Inflammatory macrophage (primary cell): ENCODE measurements at places on chromosomes 2 and 18.

- no peak for DNase-seq
Measured at GRCh38 chr2:105378276-105378840, 20.5 kb downstream of the FHL2 start.

DNA sequence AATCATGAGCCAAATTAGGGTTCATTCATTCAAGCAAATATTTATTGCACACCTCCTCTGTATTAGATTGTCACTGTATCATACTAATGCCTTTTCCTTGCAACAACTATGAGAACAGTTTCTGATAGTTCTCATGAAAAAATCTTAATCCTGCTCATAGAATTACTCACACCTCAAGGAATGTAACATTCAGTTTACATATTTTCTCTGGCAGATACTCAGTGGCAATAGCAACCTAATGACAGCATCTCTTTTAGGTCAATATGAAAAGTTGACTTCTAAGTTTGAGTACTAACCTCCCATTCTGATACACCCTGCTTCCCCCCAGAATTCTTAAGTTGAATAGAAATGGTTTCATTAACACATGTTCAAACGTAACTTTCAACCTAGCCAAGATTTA lies 132.0 kb downstream of the VWC2L start:
- no peak for DNase-seq

GRCh38 chr2:37554155-37554510 lies 117.3 kb downstream of the CDC42EP3 start:
- DNase-seq = no peak

DNA sequence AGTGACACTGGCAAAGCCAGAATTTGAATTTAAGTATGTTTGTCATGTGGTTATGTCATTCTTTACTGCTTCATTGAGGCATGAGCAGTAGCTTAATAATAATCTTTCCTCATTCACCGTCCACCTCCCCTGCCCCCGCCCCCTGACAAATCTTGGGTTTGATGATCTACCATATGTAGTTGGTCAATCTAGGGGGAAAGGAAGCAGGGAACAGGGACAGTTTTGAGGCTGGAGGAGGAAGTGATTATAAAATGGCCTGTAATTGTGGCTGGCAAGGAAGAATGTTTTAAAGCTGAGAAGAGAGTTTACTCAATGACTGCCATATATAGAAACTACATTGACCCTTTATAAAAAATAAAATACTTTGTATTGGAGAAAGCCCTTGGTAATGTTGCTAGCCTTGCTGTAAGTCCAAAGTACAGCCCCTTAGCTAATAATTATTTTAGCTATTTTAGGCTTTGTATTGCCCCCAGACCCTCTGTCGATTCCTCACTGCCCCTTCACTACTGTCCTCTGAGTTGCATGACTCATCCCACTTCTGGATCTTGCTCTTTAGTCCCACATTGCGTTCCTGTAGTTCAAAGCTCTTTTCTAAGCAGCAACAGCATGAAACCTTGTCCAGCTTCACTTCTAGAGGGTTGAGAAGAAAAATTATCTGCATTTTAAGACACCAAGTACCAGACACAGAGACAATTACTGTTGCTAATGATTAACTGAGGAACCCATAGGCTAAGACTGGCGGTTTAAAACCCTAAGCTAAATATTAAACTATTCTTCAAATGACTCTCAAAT lies 38.4 kb downstream of the PELI1 start:
- peak; percentile 64 for DNase-seq

GRCh38 chr2:140873915-140874531 lies 1256.8 kb downstream of the LRP1B start:
- no peak for DNase-seq

- DNase-seq = peak; percentile 3
Measured at GRCh38 chr2:154452906-154453493, 245.5 kb upstream of the KCNJ3 start.

DNA sequence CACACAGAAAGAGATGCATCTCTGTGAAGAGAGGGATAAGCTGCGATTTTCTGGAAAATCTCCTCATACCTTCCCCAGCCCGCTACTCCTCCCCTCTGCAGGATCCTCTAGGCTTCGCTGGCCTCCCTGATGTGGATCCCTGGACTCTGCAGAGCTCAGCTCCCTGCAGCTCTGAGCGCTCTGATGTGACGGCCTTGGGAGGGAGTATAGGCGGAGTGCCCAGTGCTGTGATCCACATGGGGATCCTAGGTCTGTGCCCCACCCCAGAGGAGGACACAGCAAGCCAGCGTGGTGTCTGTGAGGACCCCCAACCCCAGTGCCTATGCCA lies 111.0 kb downstream of the GYPC start:
- DNase-seq = no peak

- peak; percentile 53 for DNase-seq
Measured at GRCh38 chr2:195410074-195410671, 246.9 kb upstream of the SLC39A10 start.

GRCh38 chr2:159963700-159964099 lies 98.7 kb downstream of the PLA2R1 start:
- DNase-seq = peak; percentile 17

DNA sequence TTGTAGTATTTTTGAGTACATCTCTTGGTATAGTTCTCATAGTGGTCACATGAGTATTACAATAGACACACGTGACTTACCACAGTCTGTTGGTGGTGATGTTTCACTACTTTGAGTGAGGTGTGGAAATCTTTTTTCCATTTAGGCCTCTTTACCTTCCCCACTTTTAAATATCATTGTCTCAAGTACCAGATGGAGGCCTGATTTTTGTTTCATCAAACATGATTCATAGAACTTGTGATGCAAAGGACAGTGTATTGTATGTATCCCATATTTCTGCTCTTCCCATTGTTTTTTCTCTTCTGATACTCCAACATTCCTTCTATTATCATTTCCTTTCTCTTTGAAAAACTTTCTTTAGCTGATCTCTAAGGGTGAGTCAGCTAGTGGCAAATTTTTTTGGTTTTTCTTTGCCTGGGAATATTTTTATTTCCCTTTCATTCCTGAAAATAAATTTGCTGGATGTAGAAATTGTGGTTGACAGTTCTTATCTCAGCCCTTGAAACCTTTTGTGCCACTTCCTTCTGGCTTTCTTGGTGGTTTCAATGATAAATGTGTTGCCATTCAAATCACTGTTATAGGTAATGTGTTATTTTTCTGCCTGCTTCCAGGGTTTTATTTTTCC lies 32.8 kb downstream of the RFX8 start:
- DNase-seq = peak; percentile 41

GRCh38 chr18:13893418-13893760 lies 21.9 kb downstream of the MC2R start:
- DNase-seq = no peak

DNA sequence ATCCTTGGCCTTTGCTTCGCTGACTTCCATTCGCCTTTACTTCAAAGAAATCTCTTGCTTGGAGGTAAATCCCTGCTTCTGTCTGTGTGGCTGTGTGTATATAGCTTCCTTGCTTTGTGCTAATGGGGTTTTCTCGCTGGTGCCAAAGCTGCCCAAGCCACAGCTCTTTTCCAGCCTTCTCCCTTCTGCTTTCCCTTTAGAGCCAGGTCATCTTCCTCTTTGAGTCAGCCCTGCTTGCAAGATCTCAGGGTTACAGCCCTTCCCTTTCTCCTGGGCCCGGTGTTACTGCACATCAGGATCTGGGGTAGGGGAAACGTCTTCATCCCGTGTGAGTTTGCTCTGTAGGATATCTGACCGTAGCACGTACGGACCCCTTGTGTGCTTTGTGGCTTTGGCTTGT lies 19.1 kb downstream of the EIF4E2 start:
- DNase-seq = peak; percentile 47

GRCh38 chr2:81974216-81974615 lies 1669.7 kb upstream of the LRRTM1 start:
- no peak for DNase-seq

GRCh38 chr2:45008296-45009129 lies 739 bp downstream of the SIX2 start:
- DNase-seq = peak; percentile 27

GRCh38 chr2:223451-223850 lies 40.4 kb downstream of the SH3YL1 start:
- DNase-seq = no peak

- DNase-seq = no peak
Measured at GRCh38 chr2:237509151-237509550, 22.1 kb downstream of the MLPH start.

- no peak for DNase-seq
Measured at GRCh38 chr2:10012963-10013461, 30.3 kb upstream of the KLF11 start.

GRCh38 chr2:219537657-219538488 lies 5.7 kb downstream of the CHPF start:
- DNase-seq = no peak

DNA sequence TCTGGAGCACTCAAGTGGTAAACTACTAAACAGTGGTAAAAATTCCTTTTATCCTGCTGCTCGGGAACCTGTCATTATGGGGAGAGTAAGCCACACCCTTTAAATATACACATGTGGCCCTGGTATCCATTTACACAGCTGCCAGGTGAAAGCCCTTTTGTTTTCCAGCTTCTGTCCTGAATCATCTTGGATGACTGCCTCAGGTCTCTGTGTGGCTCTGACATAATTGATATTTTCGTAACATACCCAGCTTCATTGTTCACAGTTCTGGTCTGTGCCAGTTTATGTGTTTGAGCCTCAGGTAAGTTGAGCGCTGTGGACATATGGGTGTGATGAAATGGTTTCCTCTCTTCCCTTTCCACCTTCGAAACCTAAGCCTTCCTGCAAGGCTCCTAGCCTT lies 15.7 kb upstream of the TTC39C start:
- no peak for DNase-seq

- DNase-seq = no peak
Measured at GRCh38 chr2:175187378-175187777, 5.9 kb upstream of the ATP5MC3 start.

DNA sequence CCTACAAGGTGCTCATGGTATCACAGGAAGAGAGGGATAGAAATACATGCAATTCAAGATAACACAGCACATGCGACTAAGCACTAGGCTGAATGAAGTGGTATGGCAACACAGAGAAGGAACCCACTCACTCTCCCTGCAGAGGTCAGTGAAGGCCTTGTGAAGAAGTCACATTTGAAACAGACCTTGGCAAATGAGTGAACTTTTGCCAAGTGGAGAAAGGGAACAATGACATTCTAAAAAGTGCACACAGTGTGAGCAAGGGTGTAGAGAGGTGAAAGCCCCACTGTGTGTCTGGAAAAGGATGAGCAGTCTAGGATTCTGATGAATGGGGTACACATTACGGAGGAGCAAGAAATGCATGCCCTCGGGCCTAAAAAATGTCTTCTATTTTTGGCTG lies 23.3 kb downstream of the KLF7 start:
- peak; percentile 80 for DNase-seq

DNA sequence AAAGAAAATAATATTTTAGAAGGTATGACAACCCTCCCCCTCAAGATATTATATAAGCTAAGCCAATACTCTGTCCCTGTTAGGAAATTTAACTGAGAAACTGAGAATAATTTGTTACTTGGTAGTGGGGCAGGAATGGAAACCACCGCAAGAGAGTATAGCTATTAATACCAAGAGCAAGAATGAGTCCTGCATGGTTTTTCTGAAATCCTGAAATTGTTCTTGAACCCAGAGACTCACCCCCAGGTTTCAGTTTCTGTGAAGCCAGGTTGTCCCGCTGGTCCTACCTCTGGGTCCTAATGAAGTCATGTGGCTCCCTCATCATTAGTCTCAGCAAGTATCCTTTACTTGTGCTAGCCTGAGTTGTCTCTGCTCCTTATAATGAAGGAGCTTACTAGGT lies 671.0 kb upstream of the ACVR2A start:
- DNase-seq = no peak

GRCh38 chr2:132911726-132912724 lies 242.0 kb upstream of the LYPD1 start:
- no peak for DNase-seq

DNA sequence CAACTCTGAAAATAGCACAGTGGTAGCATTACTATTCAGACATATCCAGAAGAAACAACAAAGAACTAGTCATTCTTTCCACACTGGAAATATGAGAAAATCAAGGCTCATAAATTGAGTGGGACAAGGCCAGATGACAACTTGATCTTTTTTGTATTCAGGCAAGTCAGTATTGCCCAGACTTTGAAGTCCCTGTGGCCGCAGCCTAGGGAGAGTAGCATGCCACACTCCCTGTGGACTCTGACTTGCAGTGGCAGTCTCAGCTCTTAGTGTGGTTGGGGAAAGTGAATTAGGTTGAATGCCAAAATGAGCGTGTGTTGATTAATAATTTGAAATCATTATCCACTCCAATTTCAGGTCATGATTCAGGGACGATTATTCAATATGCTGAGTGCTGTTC lies 53.8 kb upstream of the TMEM177 start:
- no peak for DNase-seq

DNA sequence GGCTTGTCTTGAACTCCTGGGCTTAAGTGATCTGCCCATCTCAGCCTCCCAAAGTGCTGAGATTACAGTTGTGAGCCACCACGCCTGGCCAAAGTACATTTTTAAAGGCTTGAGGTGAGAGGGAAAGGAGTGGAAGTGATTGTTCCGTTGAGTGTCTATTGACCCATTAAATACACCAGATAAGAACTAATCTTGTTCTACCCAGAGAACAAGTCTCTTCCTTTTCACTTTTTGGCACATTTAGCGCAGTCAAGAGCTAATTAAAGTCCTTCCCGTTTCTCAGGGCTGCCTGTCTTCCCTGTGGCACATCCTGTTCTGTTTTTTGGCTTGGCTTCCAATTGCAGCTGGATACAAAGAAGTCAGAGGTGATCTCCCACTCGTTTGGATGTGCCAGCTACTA lies 172.3 kb downstream of the ALPK2 start:
- peak; percentile 24 for DNase-seq

- DNase-seq = no peak
Measured at GRCh38 chr18:78772360-78773302, 207.0 kb upstream of the SALL3 start.

DNA sequence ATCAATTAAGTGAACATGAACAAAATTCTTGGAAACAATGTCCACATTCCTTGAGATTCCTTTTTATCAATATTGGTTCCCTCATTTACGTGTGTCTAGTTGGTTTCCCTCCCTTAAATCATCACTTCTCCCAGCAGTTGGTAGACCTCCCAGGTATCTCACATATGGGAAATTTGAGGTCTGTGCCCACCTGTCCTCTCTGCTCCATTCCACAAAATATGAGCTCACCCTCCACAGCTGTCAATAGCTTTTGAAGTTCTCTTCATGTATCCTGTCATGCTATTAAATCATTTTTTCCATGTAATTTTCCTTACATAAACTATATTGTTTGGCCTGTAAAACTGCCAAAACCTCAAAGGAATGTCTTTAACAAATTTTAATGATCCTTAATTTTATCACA lies 992.2 kb upstream of the ACVR2A start:
- no peak for DNase-seq

- no peak for DNase-seq
Measured at GRCh38 chr18:48818329-48819254, 132.2 kb downstream of the SMAD7 start.
